ENCODE measurements at places on chromosomes 7 and 10. TPM values are rescaled to one million over a fixed set of nuclear protein-coding genes. Genes with fewer than 3 reads are reported as not detected.
A peak's percentile ranks its signal among the peaks of the same experiment; 100 is the strongest.

DNA sequence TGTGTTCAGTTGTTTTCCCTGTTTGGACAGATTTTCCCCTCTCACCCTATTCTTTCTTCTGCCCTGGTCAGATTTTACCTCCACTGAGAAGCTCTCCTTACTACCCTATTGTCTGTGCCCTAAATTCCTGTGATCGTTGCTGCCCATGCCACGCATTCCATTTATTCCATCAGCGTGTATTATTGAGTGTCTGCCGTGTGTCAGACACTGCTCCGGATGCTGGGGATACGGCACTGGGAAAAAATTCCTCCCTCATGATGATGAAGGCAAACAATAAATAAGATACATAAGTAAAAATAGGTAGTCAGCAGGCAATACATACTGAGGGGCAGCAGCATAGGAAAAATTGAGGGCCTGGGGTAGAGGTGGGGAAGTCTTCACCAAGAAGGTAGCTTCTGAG, 86.8 kb downstream of the FANK1 start:
- no peak for DNase-seq
- no peaks in the 10 kb centered on the region for H3K27me3 ChIP-seq
- H3K4me3 ChIP-seq = no peak overlapping the region
- no peaks in the 10 kb centered on the region for H3K4me1 ChIP-seq
- H3K27ac ChIP-seq = no peak overlapping the region

DNA sequence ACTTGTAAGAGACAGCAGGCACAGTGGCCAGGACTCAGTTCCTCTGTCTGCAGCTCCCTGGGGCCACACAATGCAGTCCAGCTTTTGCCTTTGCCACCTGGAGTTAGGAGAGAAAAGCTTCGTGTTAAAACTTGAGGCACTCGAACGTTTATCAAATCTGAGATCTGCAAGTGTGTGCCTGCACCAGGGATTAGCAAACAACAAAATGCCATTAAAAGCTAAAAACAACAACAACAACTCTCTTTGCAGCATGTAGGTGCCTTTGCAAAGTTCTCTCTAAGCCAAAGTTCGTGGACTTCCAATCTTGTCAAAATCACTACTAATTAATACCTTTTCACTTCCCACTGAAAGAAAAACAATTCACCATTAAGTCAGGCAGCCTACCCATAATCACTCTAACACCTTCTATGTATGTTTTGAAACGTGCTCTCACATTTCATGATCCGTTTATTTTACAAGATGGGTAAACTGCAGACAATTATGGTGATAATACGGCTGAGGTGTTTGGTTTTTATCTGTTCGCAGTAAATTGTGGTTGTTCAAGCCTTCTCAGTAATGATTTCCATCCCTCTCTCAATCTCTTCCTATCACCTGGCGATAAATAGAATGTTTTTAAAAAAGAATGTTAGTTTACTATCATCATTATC, 36.2 kb upstream of the SDK1 start:
- H3K27me3 ChIP-seq = no peaks in the 10 kb centered on the region
- H3K36me3 ChIP-seq = no peaks in the 10 kb centered on the region
- H3K27ac ChIP-seq = no peak overlapping the region

TRPV5 gene
- total RNA-seq = not detected

DNA sequence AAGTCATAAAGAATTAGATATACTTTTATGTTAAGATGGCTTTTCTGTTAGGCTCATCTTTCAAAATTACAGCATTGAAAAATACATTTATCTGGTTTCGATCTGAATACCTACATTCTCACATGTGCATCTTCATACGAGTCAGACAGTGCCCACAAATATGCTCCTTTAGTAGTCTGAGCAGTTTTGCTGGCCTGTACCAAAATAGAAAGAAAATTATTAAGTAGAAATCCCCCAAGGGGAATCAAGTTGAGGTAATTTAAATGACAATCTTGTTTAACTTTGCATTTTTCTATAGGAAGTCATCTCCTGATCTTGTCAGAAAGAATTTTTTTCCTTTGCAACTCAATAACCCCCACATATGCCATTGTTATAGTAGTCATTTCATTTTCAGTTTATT, 287.4 kb upstream of the SEMA3D start:
- no peaks in the 10 kb centered on the region for H3K36me3 ChIP-seq
- no peak for DNase-seq
- H3K27ac ChIP-seq = no peak overlapping the region

- H3K36me3 ChIP-seq = no peaks in the 10 kb centered on the region
- H3K27ac ChIP-seq = no peak overlapping the region
- H3K4me1 ChIP-seq = peaks cover 13% of the 10 kb centered on the region
- H3K4me3 ChIP-seq = no peak overlapping the region
- H3K27me3 ChIP-seq = no peaks in the 10 kb centered on the region
Measured at GRCh38 chr7:55189146-55189766, 170.4 kb downstream of the EGFR start.

DNA sequence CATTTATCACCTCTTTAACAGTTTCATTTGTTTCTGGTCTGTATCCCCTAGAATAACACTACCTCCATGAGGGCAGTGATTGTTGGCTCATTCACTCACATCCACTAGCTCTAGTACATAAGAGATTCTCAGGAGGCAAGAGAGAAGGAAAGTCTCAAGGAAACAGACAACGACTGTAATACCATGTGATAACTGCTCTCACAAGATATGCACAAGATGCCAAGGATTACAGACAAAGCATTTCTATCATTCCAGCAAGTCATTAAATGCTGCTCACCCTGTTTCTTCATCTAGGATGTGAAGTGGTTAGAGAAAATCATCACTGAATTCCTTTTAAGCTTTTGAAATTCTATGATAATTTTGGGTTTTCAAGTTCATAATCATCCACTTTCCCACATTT, 115.3 kb downstream of the HIBADH start:
- no peak overlapping the region for H3K27ac ChIP-seq
- DNase-seq = no peak
- H3K4me3 ChIP-seq = no peak overlapping the region
- no peaks in the 10 kb centered on the region for H3K27me3 ChIP-seq

DNA sequence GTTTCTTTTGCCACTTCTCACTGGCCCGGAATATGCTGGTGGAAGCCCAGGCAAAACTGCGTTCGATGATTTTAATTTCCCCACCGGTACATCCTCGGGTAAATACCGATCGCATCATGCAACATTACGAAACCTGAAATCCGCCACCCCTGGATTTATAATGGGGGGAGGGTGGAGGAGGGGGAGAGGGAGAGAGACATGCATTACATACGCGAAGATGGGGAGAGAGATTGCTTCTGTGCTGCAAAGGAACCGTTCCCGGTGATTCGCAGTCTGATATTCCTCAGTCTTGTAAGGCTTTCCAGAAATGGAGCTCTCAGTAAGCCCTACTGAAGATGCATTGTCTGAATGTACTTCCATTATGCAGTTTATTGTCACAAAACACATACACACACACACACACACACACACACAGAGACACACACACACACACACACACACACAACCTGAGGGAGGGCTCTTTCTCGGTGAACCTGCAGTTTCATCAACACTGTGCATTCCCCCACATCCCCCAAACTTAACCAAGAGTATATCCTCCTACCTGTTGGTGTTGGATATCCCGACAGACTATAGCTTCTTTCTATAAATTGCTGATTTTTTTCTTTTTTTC, 741 bp downstream of the GPR85 start:
- peaks cover 17% of the 10 kb centered on the region for H3K27me3 ChIP-seq
- no peak overlapping the region for H3K4me3 ChIP-seq
- no peaks in the 10 kb centered on the region for H3K4me1 ChIP-seq
- no peak overlapping the region for H3K27ac ChIP-seq
- H3K36me3 ChIP-seq = no peaks in the 10 kb centered on the region

- no peaks in the 10 kb centered on the region for H3K36me3 ChIP-seq
- DNase-seq = no peak
- no peaks in the 10 kb centered on the region for H3K27me3 ChIP-seq
- H3K27ac ChIP-seq = no peak overlapping the region
- H3K4me3 ChIP-seq = no peak overlapping the region
- peaks cover 7% of the 10 kb centered on the region for H3K4me1 ChIP-seq
Measured at GRCh38 chr7:35768346-35768745, 32.5 kb upstream of the SEPTIN7 start.

EMX2 gene
- not detected for total RNA-seq

HSPA12A gene
- total RNA-seq = 1.5 TPM

CDH23 gene
- 49.7 TPM for total RNA-seq

PLEKHS1 gene
- total RNA-seq = 0.09 TPM

MYOF gene
- total RNA-seq = 24.2 TPM

- H3K27ac ChIP-seq = no peak overlapping the region
- DNase-seq = no peak
- no peaks in the 10 kb centered on the region for H3K27me3 ChIP-seq
- H3K4me1 ChIP-seq = no peaks in the 10 kb centered on the region
- no peak overlapping the region for H3K4me3 ChIP-seq
Measured at GRCh38 chr7:140209866-140210609, 33.3 kb upstream of the KDM7A start.

DNA sequence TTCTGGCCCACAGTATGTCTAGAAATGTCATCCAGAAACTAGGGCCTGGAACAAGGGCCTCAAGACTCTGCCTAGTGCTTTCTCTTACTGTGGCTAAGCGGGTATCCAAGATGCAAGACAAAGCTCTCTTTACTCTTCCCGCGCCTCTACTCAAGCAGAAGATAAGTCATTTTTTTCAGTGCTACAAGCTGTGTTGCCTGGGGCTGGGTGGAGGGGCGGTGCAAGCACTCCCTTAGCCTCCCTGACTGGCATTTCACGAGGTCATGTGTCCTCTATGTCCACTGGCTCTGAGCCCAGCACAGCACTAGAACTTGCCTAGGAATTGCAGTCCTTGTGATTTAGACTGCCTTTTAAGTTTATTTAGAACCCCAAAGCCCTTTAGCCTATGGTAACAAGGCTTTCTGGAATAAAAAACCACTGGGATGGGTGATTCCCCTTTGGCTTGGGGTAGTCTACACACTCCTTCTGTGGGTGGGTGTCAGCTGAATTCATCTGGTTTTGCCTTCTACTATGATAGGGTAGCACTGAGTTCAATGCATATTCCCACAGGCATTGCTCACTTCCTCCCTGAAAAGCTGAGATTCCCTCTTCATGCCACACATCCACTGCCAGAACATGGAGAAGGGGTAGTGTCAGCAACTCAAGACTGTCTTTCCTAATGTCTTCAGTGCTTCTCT, 371.8 kb upstream of the KCND2 start:
- no peaks in the 10 kb centered on the region for H3K36me3 ChIP-seq
- H3K27me3 ChIP-seq = no peaks in the 10 kb centered on the region
- H3K4me1 ChIP-seq = no peaks in the 10 kb centered on the region
- no peak for DNase-seq

- no peak overlapping the region for H3K27ac ChIP-seq
- DNase-seq = no peak
- H3K4me3 ChIP-seq = no peak overlapping the region
- H3K27me3 ChIP-seq = no peaks in the 10 kb centered on the region
- peaks cover 55% of the 10 kb centered on the region for H3K36me3 ChIP-seq
Measured at GRCh38 chr10:13321576-13321975, 21.7 kb upstream of the PHYH start.

- no peaks in the 10 kb centered on the region for H3K4me1 ChIP-seq
- H3K27ac ChIP-seq = no peak overlapping the region
- no peaks in the 10 kb centered on the region for H3K36me3 ChIP-seq
- H3K4me3 ChIP-seq = no peak overlapping the region
- no peaks in the 10 kb centered on the region for H3K27me3 ChIP-seq
Measured at GRCh38 chr7:2051707-2052656, 180.8 kb downstream of the MAD1L1 start.

DNA sequence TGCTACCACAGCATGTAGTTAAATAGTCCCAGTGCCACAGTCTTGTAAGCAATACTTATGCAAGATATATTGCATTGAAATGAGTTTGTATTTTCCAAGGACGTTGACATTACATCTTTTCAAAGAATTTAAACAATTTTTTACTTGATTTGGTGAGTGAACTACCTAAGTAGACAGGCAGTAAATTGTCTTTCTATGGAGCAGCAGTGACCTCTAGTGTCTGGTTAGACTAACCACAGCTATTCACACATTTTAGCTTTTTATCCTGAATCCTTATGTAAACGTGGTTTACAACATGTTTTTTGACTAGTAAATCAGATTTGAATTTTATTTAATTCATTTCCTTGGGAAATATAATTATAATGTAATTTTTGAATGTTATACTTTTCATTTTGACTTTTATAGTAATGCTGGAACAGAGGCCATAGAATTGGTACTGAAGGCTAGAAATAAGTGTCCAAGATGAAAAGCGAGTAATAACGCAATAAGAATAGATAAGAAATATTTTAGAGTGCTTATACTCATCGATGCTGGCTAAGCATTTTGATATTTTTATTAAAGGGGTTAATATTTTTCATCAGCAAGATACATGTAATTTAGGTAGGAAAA, 5.6 kb downstream of the LRRTM3 start:
- H3K36me3 ChIP-seq = no peaks in the 10 kb centered on the region
- peak; percentile 64 for DNase-seq
- peaks cover 41% of the 10 kb centered on the region for H3K27me3 ChIP-seq

DNA sequence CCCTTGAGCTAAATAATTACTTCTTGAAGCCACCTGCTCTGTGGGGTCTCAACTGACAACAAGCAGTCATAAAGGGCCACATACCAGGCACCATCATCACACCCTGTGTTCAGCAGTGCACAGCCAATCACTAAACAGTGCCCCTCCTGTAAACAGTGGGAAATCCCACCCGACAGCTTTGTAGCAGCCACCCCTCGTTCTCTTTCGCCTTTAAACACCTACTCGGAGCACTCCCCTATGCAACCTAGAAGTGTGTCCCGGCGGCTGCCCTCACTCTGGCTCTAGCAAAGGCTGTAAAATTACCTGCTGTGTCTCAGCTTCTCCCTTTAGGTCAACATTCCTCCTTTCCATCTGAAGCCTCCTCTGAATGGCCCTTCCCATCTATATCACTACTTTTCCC, 111.9 kb downstream of the TCERG1L start:
- no peak overlapping the region for H3K27ac ChIP-seq
- H3K27me3 ChIP-seq = no peaks in the 10 kb centered on the region
- no peak overlapping the region for H3K4me3 ChIP-seq
- no peaks in the 10 kb centered on the region for H3K4me1 ChIP-seq
- H3K36me3 ChIP-seq = no peaks in the 10 kb centered on the region

GRCh38 chr7:106692450-106693051, 31.6 kb upstream of the CCDC71L start:
- H3K4me3 ChIP-seq = no peak overlapping the region
- no peaks in the 10 kb centered on the region for H3K36me3 ChIP-seq
- H3K27ac ChIP-seq = no peak overlapping the region
- no peaks in the 10 kb centered on the region for H3K4me1 ChIP-seq
- no peaks in the 10 kb centered on the region for H3K27me3 ChIP-seq
